ENCODE measurements at places on chromosomes 3 and 15.

- DNase-seq: no peak
Observed at GRCh38 chr3:156448300-156448699, 106.6 kb downstream of the SSR3 start.

DNA sequence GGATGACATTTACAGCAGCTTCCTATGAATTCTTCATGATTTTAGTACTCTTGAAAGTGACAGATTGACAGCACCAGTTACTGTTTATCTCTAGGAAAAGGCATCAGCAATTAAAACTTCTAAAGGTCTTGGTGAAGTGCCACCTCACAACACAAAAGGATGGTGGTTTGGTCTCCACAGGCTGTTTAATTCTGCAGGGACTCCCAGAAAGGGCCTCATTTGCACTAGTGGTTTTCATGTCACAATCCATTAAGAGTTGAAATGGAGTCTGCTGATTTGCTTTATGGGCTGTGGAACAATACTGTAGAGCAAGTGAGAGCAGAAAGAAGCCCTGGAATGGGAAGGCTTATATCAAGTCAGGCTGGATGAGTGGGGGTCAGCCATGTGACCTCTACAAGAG lies 225.3 kb upstream of the KCNMB2 start:
- no peak for DNase-seq

DNA sequence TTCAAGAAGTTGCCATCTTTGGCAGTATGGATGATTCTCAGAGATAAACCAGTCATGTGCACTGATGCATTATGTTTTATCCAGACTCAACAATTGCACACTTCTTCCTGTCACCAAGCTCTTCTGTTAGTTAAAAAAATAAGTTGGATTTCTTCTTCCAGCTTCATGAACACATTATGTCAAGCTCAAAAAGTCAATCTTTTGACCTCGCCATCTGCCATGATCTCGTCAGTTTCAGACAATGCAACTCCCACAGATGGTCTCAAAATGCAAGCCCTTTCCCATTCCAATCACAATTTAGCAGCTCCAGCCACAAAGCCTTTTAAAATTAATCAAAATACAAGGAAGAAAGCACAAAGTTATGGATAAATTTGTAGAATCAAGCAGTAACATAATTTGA lies 42.8 kb downstream of the TFDP2 start:
- DNase-seq: no peak

GRCh38 chr3:69099576-69099975 lies 14.8 kb downstream of the ARL6IP5 start:
- DNase-seq: no peak

DNA sequence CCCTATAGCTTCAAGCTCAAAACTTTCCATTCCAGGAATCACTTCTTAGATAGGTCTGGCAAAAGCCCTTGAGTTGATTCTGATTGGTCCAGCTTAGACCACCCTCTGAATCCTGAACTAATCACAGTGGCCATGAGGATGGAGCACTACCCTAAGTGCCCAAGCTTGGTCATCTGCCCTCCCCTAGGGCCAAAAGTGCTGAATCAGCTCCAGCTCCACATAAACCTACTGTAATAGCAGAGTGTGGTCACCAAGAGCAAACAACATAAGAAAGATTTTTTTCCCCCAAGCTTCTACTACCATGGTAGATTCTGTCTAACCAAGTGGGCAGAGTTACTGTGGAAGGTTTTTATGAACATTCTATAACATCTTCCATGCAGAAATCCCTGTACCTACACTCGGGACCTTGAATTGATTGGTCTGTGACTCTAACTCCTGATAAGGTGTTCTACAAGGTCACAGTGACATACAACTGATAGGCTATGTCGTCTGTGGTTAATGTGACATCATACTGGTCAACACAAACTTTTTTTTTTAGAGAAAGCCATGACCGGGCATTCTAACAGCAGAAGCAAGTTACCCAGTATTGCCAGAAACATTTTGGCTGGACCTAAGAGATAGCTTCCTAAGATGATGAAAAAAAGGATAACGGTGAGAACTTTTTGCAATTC lies 320.9 kb downstream of the MAGI1 start:
- no peak for DNase-seq

- DNase-seq: no peak
Observed at GRCh38 chr3:13188975-13189374, 115.7 kb upstream of the IQSEC1 start.

Data from RCC 7860 (cell line).